Fibroblast of upper back skin (primary cell): ENCODE measurements at places on chromosomes 4 and X.

DNA sequence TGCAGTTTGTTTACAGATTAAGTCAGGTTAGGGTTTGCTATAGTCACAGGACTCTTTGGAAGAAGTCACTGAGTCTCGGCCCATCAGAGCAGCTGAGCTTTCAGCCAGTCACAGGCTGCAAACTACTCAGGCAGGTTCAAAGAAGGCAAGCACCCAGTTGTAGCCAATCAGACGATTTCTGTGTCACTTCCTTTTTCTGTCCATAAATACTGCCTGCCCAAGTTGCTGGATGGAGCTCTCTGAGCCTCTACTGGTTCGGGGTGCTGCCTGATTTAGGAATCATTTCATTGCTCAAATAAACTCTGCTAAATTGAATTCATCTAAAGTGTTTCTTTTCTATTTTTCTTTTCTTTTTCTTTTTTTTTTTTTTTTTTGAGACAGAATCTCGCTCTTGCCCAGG is 7.3 kb upstream of the SH3BP2 start:
- DNase-seq = no peak

DNA sequence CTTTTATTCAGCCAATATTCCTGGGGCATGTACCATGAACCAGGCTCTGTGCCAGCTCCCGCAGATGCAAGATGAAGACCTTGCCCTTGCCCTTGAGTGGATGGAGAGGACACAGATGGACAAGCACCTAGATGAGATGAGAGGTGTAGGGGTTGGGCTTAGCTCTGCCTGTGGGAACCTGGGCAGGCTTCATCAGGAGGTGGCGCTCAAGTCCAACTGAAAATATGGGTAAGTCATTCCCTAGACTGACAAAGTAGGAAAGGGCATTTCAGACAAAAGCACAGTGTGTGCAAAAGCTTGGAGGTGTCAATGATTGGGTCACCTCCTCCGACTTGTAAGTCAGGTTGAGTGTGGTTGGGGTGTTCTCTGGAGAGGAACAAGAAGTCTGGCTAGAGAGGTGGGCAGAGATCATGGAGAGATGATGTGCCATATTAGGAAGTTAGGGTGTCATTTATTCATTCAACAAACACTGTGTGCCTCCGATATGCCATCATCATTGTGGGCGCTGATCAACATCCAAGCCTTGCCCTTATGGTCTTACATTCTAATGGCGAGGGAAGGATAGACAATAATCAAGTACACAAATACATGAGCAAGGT is 64.6 kb downstream of the ANAPC4 start:
- DNase-seq = peak; percentile 59

GRCh38 chr4:82611982-82612381 is 50.2 kb upstream of the TMEM150C start:
- no peak for DNase-seq

DNA sequence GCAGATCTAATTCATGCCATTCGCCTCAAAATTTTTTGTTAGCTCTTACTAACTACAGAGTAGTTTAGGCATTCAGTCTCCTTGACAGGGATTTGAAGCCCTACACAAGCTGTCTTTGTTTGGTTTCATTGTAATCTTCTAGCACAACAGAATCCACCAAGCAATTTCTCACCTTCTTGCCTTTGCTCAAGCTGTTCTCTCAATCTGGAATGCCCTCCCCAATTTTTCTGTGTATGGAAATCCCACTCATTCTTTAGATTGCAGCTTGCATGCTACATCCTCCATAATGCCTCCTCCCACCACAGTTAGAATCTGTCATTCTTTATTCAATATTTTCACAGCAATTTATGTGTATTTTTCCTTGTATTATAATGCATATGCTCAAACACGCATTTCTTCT is 63.7 kb downstream of the C4orf51 start:
- no peak for DNase-seq

DNA sequence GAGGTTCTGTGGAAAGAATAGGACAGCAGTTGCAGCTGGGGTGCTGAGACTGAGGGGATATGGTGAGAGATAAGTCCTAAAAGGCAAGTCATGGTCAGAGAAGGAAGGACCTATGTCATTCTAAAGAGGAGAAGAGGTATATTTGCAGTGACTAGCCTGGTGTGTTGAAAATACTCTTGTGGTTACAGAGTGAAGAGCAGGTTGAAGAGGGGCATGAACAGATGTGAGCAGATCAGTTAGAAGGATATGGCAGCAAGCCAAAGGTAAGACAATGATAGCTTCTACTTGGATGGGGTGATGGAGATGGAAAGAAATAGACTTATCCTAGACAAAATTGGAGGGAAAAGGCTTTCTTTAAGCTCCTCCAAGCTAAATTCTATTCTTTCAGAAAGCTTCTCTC is 469.8 kb upstream of the CPEB2 start:
- DNase-seq = no peak

DNA sequence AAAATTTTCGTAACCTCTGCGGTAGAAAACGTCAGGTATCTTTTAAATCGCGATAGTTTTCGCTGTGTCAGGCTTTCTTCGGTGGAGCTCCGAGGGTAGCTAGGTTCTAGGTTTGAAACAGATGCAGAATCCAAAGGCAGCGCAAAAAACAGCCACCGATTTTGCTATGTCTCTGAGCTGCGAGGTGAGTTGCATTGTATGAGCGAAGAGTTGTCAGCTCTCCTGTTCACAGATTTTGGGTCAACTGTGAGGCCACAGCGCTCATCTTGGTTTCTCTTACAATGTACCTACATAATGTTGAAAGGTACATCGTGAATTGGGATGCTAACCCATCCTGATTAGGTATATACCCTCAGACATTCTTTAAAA is 486 bp downstream of the CLCN3 start:
- no peak for DNase-seq

DNA sequence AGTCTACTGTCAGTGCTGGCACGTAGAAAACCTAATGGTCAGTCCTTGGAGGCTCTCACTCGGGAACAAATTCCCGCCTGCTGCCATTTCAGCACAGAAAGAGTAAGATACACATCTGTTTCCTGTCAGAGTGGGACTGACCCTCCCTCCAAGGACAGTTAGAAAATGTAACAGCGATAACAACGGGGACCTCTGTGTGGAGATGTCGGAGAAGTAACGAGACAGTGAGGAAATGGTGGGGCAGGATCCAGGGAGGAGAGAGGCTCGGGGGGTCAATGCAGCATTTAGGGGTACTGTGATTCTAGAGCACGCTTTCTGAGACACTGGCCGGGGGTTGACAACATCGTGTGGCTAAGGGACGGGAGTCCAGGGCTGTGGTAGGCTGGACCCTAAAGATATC is 36.0 kb upstream of the SORCS2 start:
- DNase-seq = no peak

DNA sequence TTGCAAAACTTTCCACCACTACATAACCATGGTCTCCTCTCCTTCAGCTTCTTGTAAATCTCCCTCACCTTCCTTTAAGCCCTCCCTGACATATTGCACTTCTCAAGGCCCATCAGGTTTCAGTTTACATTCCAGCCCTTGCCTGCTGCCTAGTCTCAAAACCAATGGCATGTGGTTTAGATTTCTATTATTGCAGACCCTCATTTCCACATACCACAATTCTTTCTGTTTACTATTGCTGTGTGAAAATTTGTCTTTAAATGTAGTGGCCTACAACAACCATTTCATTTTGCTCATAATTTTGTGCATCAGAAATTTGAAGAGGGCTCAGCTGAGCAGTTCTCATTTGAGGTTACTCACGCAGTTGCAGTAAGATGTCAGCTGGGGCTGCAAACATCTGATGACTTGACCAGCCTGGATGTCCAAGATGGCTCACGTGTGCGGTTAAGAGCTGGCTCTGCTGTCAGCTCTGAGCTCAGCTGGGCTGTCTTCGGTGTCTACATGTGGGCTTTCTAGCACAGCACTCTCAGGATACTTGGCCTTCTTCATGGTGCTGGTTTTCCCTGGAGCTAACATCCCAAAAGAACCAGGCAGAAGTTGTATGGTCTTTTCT is 29.9 kb upstream of the SOD3 start:
- DNase-seq = peak; percentile 68

GRCh38 chr4:104752337-104752736 is 257.6 kb upstream of the CXXC4 start:
- DNase-seq = no peak

DNA sequence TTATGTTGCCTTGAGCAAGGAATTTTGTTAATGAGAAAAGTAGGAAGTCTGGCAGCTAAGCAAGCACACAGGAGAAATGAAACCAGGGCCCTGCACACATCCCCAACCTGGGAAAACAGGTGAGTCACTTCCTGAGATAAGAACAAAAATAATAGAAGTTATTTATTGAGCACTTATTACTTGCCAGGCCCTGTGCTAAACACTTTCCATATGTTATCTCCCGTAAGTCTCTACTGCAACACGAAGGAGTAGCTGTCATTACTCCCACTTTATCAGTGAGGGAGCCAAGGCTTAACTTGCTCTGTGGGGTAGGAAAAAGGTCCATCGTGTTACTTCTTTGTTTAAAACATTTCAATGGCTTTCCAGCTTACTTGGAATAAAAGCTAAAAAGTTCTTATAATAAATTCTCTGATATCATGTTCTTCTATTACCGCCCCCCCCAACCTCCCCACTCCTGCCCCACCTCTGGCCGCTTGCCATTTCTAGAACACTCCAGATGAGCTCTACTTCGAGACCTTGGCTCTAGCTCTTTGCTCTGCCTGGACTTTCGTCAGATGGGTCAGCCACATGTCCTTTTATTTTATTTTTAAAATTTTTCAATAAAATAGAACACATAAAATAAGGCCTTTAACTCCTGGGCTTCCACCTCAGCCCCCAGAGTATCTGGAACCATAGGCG is 36.3 kb upstream of the PLAC8 start:
- peak; percentile 8 for DNase-seq

GRCh38 chr4:147820975-147821374 is 89.1 kb downstream of the ARHGAP10 start:
- no peak for DNase-seq
